B cell (primary cell): ENCODE measurements at places on chromosomes 2 and 18.

DNA sequence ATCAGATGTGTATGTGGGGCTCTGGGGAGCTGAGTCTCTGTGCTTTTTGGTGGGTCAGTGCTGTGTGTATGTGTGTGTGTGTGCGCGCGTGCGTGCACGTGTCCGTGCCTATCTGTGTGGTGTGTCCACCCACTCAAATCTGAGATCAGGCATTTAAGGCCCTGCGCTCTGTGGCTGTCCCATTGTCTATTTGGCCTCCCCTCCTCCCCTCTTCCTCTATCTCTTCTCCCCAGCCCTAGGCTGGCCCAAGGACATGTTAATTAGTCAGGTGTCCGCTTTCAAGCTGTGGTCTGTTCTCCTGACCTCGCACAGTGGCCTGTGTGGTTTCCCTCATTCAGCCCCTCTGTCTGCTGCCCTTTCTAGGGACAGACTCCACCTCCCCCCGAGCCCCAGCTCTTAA lies 136.4 kb downstream of the DYSF start:
- no peaks in the 10 kb centered on the region for H3K27me3 ChIP-seq
- H3K4me3 ChIP-seq: no peak overlapping the region
- no peaks in the 10 kb centered on the region for H3K36me3 ChIP-seq
- DNase-seq: no peak
- H3K27ac ChIP-seq: no peak overlapping the region

DNA sequence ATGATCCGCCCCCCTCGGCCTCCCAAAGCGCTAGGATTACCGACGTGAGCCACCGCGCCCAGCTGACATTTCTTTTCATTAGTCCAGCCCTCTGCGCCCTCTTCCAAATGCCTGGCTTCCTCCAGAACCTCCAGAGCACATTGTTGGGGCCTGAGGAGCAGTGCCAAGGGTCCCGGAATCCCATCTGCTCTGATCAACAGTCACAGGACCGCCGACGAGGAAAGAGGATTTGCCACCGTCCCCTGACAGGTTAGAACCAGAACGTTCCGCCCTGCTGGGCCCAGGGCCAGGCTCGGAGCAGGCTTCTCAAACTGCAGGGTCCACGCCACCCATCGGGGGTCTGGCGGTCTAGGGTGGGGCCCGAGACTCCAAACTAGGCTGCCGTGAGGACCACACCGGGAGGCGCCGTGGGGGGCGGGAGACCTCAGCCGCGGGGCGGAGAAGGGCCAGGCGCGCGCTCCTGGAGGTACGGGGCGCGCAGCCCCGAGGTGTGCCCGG lies 36.9 kb upstream of the ITM2C start:
- H3K4me3 ChIP-seq: no peak overlapping the region
- peaks cover 30% of the 10 kb centered on the region for H3K27me3 ChIP-seq
- H3K36me3 ChIP-seq: no peaks in the 10 kb centered on the region
- H3K4me1 ChIP-seq: peaks cover 14% of the 10 kb centered on the region

DNA sequence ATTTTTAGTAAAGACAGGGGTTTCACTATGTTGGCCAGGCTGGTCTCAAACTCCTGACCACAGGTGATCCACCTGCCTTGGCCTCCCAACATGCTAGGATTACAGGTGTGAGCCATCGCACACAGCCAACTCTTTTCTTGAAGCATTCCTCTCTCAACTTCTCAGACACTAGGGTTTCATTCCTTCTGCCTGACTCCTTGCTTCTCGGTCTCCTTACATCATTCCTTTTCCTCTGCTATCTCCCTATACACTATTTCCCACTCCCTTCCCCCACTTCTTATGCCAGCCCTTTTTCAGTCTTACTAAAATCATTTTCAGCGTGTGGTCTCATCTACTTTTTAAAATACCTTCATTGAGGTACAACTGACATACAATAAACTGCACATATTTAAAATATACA lies 6.1 kb downstream of the SOS1 start:
- H3K27me3 ChIP-seq: no peaks in the 10 kb centered on the region
- no peak overlapping the region for H3K4me3 ChIP-seq
- no peak for DNase-seq
- H3K27ac ChIP-seq: no peak overlapping the region

GRCh38 chr2:241458687-241459086 lies 49.7 kb downstream of the STK25 start:
- no peaks in the 10 kb centered on the region for H3K36me3 ChIP-seq
- DNase-seq: no peak
- no peaks in the 10 kb centered on the region for H3K4me1 ChIP-seq
- H3K27me3 ChIP-seq: no peaks in the 10 kb centered on the region
- no peak overlapping the region for H3K27ac ChIP-seq
- no peak overlapping the region for H3K4me3 ChIP-seq

GRCh38 chr2:45649858-45650811 lies 1.3 kb upstream of the PRKCE start:
- DNase-seq: peak; percentile 63
- H3K27ac ChIP-seq: peak overlapping the region; percentile 85

DNA sequence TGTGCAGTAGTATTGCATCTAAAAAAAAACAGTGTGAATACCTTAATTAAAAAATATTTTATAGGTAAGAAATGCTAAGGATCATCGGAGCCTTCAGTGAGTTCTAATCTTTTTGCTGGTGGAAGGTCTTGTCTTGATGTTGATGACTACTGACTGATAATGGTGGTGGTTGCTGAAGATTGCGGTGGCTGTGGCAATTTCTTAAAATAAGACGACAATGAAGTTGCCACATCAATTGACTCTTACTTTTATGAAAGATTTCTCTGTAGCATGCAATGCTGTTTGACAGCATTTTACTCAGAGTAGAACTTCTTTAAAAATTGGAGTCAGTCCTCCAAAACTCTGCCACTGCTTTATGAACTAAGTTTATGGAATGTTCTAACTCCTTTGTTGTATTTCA lies 36.2 kb downstream of the GLS start:
- no peak overlapping the region for H3K27ac ChIP-seq
- no peaks in the 10 kb centered on the region for H3K27me3 ChIP-seq
- H3K4me1 ChIP-seq: no peaks in the 10 kb centered on the region
- DNase-seq: no peak

DNA sequence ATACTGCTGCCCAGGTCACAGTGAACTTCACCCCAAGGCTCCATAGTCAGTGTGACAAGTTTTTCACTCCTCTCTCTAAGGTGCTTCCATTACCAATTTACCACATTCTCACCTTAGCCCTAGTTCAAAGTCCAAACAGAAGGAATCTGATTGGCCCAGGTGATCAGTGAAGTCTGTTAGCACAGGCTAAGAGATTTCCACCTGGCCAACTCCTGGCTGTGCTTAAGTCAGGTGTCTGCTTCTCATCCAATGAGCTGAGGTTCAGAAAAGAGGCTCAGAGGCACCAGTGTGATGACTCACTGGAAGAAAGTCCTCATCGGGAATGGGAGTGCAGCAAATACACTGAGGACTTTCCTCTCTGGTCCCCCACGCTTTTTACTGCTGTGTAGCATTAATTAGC lies 164.4 kb upstream of the MGAT5 start:
- H3K36me3 ChIP-seq: no peaks in the 10 kb centered on the region
- H3K4me1 ChIP-seq: no peaks in the 10 kb centered on the region
- DNase-seq: no peak
- no peak overlapping the region for H3K4me3 ChIP-seq
- no peak overlapping the region for H3K27ac ChIP-seq

- no peak for DNase-seq
- H3K27me3 ChIP-seq: no peaks in the 10 kb centered on the region
- H3K4me1 ChIP-seq: no peaks in the 10 kb centered on the region
- no peak overlapping the region for H3K27ac ChIP-seq
- H3K36me3 ChIP-seq: no peaks in the 10 kb centered on the region
- H3K4me3 ChIP-seq: no peak overlapping the region
These were observed 524.4 kb downstream of the IRS1 start for GRCh38 chr2:226275215-226275614.

DNA sequence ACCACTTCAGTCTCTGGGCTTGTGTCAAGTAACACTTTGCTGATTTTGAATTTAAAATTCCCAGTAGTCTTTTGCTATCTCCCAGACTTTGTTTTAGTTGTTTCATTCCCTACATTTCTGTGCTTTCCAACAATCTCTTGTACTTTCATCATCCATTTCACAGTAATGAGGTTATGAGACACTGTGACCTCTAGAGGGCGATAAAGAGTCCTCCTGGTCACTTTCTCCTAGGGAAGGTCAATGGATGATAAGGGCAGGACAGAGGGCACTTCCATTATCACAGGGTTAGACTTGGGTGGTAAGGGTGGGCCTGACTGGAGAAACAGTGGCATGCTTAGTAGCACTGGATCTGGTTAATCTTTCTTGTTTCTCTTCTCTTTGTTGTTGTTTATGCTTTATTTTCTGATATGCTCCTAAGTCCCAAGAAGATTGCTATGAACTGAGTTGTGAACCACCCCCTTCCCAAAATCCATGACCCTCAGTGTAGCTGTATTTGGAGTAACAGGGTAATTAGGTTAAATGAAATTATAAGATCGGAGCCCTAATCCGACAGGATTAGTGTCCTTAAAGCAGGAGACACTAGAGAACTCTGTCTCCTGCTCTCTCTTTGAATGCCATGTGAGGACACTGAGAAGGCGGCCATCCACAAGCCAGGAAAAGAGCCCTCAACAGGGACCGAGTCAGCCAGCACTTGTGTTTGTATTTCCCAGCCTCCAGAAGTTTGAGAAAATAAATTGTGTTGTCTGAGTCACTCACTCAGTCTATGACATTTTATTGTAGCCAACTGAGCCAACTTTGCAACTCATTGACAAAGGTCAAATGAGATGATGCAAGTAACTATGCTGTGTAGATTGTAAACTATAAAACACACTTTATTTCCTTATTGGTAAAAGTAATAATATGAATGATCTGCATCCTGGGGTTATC lies 779.2 kb downstream of the CNTNAP5 start:
- H3K4me1 ChIP-seq: no peaks in the 10 kb centered on the region
- peak; percentile 3 for DNase-seq
- H3K27ac ChIP-seq: no peak overlapping the region
- H3K4me3 ChIP-seq: no peak overlapping the region
- H3K27me3 ChIP-seq: no peaks in the 10 kb centered on the region

- H3K4me3 ChIP-seq: no peak overlapping the region
- no peak overlapping the region for H3K27ac ChIP-seq
- no peak for DNase-seq
- H3K4me1 ChIP-seq: no peaks in the 10 kb centered on the region
These were observed 244.6 kb upstream of the NT5C1B start for GRCh38 chr2:18833941-18834340.

- H3K27ac ChIP-seq: no peak overlapping the region
- H3K27me3 ChIP-seq: no peaks in the 10 kb centered on the region
- no peaks in the 10 kb centered on the region for H3K4me1 ChIP-seq
- H3K36me3 ChIP-seq: no peaks in the 10 kb centered on the region
- no peak overlapping the region for H3K4me3 ChIP-seq
These were observed 212.3 kb downstream of the MGAT5 start for GRCh38 chr2:134466141-134466540.

DNA sequence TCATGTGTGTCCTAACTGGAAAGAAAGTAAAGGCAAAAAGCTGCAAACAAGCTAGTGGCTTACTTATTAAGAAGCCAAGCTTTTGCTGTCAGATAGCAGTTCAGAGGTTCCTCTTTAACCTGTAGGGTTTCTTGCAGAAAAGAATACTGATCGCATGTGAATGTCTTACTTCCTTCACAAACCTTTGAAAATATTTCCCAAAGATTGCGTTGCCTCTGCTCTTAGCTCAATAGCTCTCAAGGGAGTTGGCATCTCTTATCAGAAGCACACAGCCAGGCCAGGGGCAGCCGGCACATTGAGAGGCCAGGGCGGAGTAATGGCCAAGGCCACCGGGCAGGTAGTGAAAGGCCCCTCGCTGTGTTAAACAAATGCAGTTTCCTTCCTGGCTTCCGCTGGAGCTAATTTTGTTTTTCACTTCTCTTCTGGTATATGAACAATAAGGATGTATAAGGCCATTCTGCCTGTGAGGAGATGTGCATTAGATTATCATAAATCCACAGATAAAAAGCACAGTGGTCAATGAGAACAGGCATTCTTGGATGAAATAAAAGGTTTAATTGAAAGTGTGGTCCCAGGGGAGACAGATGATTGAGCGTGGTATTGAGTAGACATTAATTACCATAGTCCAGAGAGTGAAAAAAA lies 542.4 kb upstream of the NRP2 start:
- H3K4me3 ChIP-seq: peak overlapping the region; percentile 36
- H3K4me1 ChIP-seq: peaks cover 3% of the 10 kb centered on the region
- no peaks in the 10 kb centered on the region for H3K27me3 ChIP-seq
- DNase-seq: peak; percentile 8

DNA sequence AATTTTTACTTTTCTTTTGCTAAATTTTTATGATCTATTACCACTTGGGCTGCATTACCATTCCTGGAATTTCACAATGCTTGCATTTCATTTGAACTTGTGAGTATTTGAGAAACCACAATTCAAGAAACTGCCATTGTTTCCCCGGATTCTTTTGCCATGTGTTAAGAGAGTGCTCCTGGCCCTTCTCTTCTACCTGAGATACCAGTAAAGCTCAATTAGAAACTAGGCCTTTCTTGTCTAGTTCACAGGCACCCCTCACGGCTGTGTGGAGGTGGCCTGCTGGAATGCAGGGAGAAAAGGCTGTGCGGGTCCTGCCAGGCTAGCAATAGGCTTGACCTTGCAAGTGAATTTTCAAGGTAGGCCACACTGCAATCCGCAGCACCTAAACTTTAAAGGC lies 40.8 kb downstream of the ZEB2 start:
- no peaks in the 10 kb centered on the region for H3K27me3 ChIP-seq
- peaks cover 30% of the 10 kb centered on the region for H3K4me1 ChIP-seq
- no peak overlapping the region for H3K4me3 ChIP-seq

DNA sequence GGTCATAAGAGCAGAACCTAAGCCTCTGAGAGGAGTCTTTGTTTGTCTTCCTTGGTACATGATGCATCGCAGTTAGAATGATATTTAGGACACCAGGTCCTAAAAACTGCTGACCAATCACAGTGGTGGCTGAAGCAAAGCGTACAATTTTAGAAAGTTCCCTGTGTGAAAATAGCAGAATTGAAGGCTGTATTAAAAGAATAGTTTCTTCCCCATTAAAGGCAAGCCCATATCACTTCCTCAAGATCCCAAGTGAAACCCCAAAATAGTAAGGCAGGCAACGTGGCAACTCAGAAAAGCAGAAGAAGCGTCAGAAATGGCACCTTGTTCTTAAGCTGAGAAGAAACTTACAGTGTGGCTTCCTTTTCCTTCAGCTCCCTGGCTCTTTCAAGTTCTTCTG lies 154.8 kb upstream of the PGAP1 start:
- H3K4me1 ChIP-seq: no peaks in the 10 kb centered on the region
- no peak for DNase-seq
- peak overlapping the region; percentile 48 for H3K27ac ChIP-seq
- H3K27me3 ChIP-seq: no peaks in the 10 kb centered on the region

DNA sequence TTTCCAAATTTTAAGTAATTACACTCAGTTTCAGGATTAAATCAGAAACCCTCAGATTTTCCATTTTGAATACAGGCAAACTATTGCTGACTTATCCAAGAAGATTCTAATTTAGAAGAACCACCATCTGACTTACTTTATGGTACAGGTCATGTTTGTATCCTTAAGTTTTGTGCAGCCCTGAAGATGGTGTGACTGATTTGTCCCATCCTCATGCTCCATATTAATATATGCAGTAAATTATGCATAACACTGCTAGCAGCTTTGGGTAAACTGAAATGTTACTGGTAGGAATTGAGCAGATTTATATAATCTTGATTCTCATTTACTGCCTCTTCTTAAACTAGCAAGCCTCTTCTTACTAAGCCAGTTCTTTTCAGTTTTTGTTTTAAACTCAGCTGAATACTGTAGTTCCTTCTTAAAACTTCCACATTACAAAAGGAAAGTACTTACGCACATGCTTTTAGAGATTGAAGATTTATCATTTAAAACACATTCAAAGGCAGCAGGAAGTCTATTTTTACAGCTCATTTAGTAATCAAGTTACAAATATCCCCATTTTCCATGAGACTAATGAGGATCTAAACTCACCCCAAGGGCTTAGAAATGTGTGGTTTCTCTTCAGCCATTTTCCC lies 25.7 kb downstream of the MEX3C start:
- H3K4me3 ChIP-seq: no peak overlapping the region
